HuH-7 (cell line): ENCODE measurements at places on chromosomes 12 and 14.

GRCh38 chr12:25271486-25272098, 20.9 kb upstream of the KRAS start:
- no peak for DNase-seq

DNA sequence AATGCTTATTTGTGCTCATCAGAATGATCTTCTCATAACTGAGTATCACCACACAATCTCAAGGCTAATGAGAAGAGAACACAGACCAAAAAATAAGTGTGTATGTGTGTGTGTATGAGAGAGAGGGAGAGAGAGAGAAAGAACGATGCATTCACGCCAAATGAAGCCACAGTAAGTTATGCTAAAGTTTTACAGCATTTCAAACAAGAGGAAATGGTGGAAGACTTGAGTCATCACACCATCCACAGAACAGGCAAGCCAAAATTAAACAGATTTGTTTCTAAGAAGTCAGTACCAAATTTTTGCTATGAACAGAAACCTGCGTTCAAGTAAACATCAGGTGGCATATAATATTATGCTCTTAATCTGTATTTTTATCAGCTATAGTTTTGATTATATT, 141.2 kb downstream of the MED13L start:
- DNase-seq, result no peak

DNA sequence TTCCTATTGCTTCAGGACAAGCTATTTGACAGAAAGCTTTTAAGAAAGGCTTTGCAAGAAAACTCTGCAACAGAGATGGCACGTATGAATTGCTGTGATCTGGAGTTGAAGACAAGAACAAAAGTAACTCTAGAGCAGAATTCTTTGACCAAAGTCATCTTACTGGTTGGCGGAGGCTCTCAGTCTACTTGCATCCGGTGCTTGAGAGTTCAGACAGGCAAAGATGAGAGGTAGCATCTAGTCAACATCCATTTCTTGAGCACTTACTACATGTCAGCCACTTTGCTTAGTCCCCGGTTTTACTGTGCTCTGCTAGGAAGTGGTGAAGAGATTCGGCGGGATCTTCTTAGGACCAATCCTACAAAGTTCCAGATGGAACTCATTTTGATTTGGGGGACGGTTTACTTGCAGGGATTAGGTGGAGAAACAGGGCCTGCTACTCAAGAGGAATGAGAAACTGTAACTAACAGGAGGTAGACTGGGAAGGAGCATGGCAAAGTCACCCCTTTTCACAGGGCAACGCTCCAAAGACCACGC, 404 bp upstream of the CCDC91 start:
- no peak for DNase-seq

DNA sequence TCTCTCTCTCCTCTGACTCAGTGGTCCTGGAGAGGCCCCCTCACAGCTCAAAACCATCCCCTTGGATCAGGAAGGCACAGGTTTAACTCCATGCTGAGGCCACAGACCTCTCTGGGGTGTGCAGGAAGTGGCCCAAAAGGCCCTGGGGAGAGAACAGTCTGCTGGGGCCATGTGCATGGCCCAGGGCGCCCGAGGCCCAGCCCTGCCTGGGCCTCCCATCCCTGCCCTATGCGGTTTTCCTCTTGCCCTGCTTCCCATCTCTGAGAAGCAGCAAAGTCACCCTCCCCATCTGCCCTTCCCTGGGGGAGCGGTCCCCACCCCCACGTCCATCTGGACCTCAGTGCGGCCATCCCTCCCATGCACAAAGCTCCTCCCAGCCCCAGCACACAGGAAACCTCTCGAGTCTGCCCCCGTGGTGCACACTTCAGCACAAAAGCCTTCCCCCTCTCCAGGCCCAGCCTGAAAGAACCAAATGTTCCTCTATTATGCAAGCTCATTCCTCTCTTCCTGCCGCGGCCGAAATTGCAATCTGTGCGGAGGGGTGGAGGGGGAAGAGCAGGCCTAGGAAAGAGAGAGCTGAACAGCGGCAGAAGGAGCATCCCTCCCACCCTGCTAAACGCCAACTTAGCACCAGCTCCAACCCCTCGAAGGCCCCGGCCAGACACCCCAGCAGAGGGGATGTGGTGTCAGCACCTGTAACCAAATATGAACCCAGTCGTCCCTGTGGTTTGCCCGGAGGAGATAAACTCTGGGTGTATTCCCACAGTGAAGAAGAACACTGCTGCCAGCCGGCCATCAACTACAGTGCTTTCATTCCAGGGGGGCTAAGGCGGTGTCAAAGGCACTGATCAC, 108.5 kb downstream of the SCARB1 start:
- DNase-seq, result no peak

GRCh38 chr12:102504280-102504679, 23.9 kb upstream of the IGF1 start:
- DNase-seq, result no peak

- no peak for DNase-seq
These were observed 1.7 kb downstream of the RALGAPA1 start for GRCh38 chr14:35807131-35807961.

GRCh38 chr12:931591-931990, 17.9 kb downstream of the RAD52 start:
- DNase-seq, result no peak
